ENCODE measurements at places on chromosomes 7 and 10. TPM values are rescaled to one million over a fixed set of nuclear protein-coding genes. Genes with fewer than 3 reads are reported as not detected.

MARVELD1 gene
- total RNA-seq: 10.5 TPM

CLDN15 gene
- total RNA-seq: 3.2 TPM

HDAC9 gene
- 2.0 TPM for total RNA-seq

GNAT3 gene
- total RNA-seq: not detected

AKR1C4 gene
- total RNA-seq: 0.13 TPM

GBF1 gene
- 16.7 TPM for total RNA-seq

PCLO gene
- total RNA-seq: 3.0 TPM

LIPF gene
- not detected for total RNA-seq

IRF5 gene
- 0.26 TPM for total RNA-seq

RBM20 gene
- 1.5 TPM for total RNA-seq

GATA3 gene
- under 0.01 TPM for total RNA-seq

CPN1 gene
- not detected for total RNA-seq

MMP21 gene
- 0.13 TPM for total RNA-seq

PSPH gene
- 21.5 TPM for total RNA-seq
